Stimulated activated CD4-positive, alpha-beta T cell treated with anti-CD3 and anti-CD28 coated beads, TNF-alpha, amount 100 ng/mL, for 4 hours (primary cell): ENCODE measurements at places on chromosomes 6 and 20.

- no peak for DNase-seq
Observed at GRCh38 chr6:44676246-44676790, 288.8 kb downstream of the CDC5L start.

- no peak for DNase-seq
Observed at GRCh38 chr6:44262467-44263353, 2.6 kb downstream of the NFKBIE start.

DNA sequence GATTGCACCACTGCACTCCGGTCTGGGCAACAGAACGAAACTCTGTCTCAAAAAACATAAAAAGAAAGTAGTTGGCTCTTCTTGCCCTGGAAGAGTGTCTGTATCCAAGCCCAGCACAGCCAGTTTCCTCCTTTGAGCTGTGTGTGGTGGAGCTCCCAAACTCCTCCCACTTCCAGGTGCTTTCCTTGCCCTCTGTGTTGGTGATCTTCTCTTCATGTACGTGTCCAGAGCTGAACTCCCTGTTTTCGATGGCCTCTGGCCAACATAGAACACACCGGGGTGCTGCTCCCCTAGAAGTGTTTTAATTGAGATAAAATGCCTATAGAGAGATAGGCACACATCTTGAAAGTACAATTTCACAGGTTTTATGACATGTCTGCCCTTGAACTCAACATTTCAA lies 16.7 kb upstream of the SGK2 start:
- DNase-seq, result no peak

DNA sequence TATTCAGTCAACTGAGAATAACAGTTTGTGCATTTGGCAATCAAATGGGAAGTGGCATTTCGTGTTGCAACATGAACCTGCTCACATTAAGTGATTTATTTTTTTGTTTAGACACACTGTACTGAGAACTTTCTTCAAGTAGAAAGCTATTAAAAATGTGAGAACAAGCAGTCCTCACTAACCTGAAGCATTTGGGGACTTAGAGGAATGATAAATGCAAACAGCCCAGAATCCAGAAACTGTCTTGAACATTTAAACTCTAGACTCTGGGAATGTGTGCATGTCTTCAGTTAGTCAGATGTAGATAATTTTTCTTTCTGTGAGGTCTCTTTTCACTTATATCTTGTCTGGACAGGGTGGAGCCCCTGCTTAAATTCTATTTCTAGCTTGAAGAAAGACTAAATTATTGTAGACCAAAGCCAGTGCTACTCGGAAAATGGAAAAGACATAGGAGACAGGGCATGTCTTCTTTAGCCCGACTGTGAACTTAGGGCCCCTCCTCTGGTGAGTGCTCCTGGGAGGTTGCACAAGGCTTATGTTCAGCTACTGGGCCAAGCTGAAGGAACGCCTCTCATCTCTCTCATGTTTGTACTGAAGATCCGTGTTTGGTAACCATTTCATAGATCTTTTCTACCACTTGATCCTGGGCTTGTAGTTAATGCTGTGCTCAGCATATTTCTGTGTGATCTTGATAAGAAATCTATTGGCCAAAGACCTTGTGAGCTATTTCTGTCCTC lies 70.1 kb downstream of the SLX4IP start:
- no peak for DNase-seq

DNA sequence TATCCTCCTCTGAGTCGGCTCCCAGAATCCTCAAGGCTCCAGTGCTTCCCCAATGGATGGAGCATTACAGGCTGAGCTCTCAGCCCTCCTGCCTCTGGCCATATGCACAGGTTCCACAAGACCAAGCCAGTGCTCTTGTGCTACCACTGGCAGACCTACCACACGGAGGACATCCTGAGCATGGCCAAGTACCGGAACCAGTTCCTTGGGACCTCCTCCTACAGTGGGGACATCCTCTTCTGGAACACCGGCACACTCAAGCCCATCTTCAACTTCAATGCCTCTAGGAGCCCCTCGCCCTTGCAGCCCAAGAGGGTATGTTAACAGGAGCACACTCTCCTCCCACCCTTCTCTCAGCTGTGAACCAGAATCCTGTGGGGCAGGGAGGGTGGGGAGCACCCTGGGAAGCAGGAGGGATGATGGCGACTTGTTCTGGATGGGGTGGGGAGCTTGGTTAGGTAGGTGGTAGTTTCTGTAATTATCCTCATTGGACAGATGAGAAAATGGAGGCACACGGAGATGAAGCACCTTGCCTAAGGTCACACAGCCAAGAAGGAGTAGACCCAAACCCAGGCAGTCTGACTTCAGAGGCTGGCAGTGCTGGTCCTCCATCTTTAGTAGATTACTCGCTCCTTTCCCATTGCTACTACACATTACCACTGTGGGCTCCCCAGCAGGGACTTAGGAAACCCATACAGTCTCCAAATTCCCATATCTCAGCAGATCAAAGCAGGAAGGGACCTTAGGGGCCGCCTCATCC lies 58.6 kb downstream of the EFCAB8 start:
- DNase-seq, result no peak

GRCh38 chr6:56040223-56040622 lies 164.8 kb upstream of the BMP5 start:
- no peak for DNase-seq

GRCh38 chr6:55833284-55833683 lies 42.1 kb downstream of the BMP5 start:
- no peak for DNase-seq

- no peak for DNase-seq
Observed at GRCh38 chr6:140533526-140533925, 1159.1 kb upstream of the CITED2 start.

DNA sequence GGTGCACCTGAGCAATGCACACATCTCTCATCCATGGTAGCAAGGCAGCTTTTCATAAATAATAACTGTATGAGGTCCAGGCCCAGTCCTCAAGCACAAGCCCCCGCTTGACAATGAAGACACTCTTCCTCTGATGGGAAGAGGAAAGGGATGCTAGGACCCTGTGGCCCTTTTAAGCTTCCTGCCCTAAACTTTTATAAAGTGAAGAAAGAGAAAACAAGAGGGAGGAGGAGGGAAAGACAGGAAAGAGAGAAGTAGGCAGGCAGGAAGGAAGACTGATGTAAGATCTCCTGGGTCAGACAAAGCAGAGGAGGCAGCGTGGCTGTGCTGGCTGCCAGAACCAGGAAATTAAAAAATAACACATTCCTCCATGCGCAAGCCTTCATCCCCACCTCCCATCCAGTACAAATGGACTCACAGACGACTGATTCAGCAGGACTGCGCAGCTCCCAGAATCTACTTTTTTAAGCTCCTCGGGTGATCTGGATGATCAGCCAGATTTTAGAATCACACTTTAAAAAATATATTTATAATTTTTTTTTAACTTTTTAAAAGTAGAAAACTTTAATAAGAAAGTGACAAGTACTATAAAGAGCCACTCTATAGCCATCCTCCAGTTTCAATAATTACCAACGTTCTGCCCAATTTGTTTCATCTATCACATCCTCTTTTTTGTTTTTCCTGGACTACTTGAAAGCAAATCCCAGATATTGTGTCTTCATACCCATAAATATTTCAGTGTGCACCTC lies 16.5 kb downstream of the TNFAIP3 start:
- no peak for DNase-seq

DNA sequence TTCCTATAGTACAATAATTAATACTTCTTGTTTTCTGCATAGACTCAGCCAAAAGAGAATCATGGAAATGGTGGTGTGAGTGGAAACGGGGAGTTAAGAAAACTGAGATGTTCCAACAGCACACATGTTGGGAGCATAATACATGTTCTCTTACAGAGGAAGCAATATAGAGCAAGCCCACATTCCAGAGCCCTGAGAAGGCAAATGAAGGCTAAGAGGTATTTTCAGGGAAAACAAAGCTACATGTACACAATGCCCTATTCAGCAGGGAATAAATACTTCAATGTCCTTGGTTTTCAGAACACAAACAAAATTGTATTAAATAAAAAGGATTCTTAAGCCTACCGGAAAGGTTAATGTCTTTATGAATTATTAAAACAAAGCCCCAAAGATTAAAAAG lies 35.1 kb upstream of the SMIM8 start:
- no peak for DNase-seq

- no peak for DNase-seq
Observed at GRCh38 chr6:53038141-53038540, 27.1 kb upstream of the FBXO9 start.

DNA sequence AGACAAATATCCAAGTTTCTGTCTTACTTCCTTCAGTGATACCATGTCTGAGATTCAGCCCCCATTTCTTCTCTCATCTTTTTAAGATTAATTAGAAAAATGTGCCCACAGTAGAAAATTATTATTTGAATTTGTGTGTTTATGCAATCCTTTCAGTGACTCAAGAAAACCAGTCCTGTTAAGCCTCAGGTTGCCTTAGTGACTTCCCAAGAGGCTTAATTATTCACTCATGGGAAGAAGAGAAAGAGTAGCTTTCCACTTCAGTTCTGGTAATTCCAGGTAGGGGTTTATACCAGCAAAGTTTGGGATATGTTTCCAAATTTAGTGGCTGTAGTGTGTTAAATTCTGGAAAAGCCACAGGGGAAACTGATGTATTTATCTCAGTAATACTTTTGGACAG lies 149.1 kb downstream of the RIMS1 start:
- DNase-seq, result no peak

DNA sequence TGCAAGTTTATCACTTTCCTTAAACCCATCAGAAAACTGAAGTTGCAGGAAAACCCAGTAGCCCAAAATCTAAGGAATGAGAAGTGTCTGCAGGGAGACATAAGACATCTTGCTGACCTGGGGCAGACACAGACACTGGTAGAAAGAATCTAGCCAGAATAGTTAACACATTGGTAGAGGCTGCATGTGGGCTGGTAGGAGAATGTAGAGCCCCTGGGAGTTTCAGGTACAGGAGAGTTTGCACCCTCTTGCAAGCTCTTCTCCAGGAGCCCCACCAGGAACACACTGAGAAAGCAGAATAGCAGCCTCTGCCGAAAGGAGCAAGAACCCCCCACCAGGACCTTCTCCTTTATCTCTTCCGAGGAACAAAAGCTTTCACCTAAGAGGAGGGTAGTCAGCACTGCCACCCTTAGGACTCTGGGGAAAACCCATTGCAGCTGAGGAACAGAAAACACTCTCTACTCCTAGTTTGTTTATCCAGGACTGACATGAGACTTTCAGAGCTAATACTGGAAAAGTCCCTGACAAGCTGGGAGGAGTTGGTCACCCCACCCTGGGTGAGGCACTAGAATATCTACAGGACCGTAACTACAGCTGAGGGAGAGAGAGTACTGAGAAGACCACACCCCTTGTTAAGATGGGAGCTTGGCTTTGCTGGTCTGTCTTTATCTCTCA lies 10.5 kb upstream of the OGFRL1 start:
- no peak for DNase-seq

GRCh38 chr6:46539866-46540265 lies 48.6 kb upstream of the RCAN2 start:
- DNase-seq, result no peak

- no peak for DNase-seq
Observed at GRCh38 chr6:166075186-166075585, 92.5 kb downstream of the TBXT start.

- no peak for DNase-seq
Observed at GRCh38 chr6:3911130-3911529, 62.0 kb downstream of the FAM50B start.

GRCh38 chr6:36977470-36977941 lies 8.5 kb downstream of the MTCH1 start:
- DNase-seq, result no peak

- no peak for DNase-seq
Observed at GRCh38 chr6:50849796-50850180, 31.1 kb downstream of the TFAP2B start.

DNA sequence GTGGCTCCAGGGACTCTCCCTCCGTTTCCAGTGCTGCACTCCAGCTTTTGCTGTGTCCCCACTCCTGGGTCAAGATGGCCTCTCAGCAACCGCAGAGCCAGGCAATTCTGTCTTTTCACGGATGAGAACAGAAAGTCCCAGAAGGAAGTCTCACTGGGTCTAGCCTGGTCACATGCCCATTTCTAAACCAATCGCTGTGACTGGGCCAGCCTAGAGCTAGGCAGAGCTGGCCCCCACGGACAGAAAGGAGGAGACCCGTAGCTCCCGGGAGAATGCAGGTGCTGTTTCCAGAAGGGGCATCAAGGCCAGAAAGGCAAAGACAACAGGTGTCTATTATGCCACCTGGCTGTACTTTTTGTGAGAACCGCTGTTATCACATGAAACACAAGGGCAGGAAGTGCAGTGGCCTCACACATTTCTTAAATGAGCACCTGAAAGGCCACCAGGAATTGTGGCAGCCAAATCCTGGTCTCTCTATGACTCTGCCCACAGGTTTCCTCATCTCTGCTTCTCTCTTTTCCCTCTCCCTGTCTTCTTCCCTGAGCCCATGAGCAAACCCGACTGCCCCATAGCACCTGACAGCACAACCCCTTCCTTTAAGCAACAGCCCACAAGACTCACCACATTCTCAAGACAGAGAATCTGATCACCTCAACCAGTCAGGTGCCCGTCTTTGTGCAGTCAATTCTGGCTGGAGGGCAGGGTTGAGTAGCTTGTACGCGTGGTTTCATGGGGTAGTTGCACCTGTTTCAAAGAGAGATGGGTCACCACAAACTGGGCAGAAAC lies 37.1 kb upstream of the B4GALT5 start:
- DNase-seq, result no peak

- DNase-seq, result no peak
Observed at GRCh38 chr6:111764238-111765175, 108.7 kb downstream of the FYN start.

DNA sequence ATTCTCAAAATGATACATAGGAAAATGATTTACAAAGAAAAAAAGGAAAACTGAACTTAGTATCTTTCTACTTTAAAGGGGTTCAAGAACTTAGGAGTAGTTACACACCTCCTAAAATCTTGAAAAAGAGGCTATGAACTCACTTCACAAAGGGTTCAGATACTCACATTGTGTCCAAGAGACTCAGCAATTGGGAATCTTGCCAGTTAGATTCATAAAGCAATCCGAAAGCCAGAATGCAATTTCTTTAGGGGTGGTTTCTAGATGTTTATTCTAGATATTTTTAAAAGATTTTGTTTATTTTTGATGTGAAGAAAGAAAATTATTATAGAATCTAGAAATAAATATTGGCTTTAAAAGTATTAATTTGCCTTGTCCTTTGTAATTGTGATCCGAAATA lies 1.7 kb upstream of the MYB start:
- no peak for DNase-seq

GRCh38 chr6:2008383-2008976 lies 236.9 kb downstream of the GMDS start:
- DNase-seq, result no peak

DNA sequence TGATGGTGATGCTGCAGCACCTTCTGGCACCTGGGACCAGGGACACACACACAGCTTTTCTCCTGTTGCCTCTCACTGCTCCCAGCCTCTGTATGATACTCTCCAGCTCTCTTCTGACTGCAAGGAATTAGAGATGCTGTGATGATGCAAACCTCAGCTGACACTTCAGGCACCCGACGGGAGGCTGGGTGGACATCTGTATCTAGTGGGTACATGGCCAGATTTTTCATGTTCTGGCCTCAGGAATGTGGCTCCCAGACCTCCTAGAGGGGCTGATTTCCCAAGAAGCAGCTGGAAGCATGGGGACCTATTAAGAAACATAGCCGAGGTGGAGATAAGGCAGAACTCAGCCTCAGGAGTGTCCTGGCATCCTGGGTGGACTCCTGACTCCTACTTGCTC lies 6.8 kb upstream of the EPB41L1 start:
- DNase-seq, result no peak

- no peak for DNase-seq
Observed at GRCh38 chr20:62234339-62234738, 4.0 kb upstream of the OSBPL2 start.

GRCh38 chr6:158772851-158773371 lies 46.3 kb downstream of the EZR start:
- DNase-seq, result no peak
